ENCODE measurements at places on chromosomes 1 and 21. TPM values are rescaled to one million over a fixed set of nuclear protein-coding genes. Genes with fewer than 3 reads are reported as not detected.

Gene SLFNL1
- 0.69 TPM for total RNA-seq

Gene ELAVL4
- total RNA-seq: not detected

Gene LCE2C
- total RNA-seq: not detected

Gene CYP4Z1
- total RNA-seq: not detected

Gene DENND2D
- total RNA-seq: 0.49 TPM

Gene GBP7
- total RNA-seq: not detected
